Cerebellar nuclear complex (tissue), 1 donor: ENCODE measurements at places on chromosomes 7 and 10.

DNA sequence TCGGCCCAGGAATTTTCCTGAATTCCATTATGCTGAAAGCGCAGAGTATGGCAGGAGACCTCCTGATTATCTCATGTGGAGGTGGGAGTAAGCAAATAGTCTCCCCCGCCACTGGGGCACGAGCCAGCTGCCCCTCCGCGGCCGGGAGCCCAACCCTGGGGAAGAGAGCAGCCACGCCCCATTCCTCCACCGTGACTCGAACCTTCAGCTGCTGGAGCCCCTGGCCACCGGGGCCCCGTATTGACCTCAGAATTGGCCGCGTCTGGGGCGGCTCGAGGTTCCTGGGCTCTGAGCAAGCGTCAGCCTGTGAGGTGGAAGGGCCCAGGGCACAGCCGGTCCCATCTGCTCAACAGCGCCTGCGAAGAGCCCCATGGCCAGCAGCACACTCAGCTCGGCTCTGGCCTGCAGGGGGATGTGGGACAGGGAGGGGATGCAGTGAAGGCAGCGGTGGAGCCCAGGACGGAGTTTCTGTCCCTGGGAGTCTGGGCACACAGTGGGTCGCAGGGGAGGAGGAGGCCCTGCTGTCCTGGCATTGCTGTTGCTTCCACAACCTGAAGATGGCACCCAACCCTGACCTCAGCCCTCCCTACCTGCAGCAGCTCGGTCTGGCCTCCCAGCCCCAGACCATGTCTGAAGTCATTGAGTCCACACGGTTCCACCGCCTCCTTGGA lies 97.8 kb downstream of the CHST15 start:
- DNase-seq = no peak

DNA sequence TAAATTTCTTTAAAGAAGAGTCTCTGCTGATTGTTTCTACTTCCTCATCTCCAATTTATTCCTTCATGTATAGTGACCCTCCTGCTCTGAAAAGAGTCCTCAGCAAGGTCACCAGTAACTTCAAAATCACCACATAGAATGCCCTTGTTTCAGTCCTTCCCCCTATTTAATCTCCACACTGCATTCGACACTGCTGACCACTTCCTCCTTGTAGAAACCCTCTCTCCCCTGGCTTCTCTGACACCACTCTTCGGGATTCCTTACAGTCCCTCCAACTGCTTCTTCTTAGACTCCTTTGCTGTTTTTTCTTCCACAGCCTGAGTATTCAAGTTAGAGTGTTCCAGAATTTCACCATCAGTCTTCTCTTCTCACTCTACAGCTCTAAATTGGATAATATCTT lies 89.5 kb downstream of the VPS41 start:
- DNase-seq = no peak

DNA sequence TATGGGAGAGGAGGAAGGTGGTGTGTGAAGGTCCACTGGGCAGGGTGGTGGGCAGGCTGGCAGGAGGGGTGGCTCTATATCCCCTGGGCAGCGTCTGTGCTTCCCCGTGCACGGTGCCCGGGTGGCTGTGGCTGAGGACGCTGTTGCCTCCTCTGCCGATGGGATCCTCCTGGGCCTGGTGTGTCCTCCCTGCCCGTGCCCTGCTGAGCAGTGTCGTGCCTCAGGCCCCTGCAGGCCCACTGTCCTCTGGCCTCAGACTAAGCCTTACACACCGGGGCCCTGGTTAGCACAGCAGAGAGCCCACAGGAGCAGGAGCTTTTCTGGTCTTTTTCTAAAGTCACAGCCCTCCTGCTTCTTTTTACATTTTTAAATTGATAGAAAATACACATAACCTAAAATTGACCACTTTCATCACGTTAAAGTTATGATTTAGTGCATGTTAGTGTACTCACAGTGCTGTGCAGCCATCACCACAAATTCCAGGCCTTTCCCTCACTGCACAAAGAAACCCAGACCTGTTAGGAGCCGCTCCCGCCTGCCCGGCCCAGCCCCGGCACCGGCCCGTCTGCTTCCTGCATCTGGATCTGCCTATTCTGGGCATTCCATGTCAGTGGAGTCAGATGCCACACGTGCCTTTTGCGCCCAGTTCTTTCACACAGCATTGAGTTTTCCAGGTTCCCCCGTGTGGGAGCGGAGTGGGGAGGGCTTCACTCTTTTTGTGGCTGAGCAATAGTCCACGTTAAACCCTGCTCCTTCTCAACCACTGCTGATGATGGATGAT lies 19.4 kb downstream of the PFKFB3 start:
- DNase-seq = no peak

- no peak for DNase-seq
Measured at GRCh38 chr7:140463111-140463510, 16.2 kb downstream of the MKRN1 start.

- no peak for DNase-seq
Measured at GRCh38 chr7:69359003-69359700, 239.1 kb upstream of the AUTS2 start.

- DNase-seq = no peak
Measured at GRCh38 chr7:135257-135653, 57.1 kb upstream of the FAM20C start.

DNA sequence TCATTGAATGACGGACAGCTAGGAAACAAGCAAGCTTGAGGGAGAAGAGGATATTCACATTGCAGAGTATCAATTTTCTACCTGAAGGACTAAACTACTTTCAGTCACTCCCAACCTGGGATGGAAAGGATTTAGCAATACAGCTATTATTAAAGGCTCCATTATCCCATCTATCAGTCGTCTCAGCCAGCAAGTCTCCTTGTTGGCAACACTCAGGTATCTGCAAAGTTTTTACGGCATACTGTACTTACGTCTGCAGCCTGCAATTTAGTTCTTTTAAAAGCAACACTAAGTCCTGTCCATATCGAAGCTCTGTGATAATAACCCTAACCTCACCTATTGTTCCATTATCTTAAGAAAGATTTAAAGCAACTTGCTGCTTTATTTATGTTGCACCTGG lies 689.4 kb downstream of the PARD3 start:
- no peak for DNase-seq

DNA sequence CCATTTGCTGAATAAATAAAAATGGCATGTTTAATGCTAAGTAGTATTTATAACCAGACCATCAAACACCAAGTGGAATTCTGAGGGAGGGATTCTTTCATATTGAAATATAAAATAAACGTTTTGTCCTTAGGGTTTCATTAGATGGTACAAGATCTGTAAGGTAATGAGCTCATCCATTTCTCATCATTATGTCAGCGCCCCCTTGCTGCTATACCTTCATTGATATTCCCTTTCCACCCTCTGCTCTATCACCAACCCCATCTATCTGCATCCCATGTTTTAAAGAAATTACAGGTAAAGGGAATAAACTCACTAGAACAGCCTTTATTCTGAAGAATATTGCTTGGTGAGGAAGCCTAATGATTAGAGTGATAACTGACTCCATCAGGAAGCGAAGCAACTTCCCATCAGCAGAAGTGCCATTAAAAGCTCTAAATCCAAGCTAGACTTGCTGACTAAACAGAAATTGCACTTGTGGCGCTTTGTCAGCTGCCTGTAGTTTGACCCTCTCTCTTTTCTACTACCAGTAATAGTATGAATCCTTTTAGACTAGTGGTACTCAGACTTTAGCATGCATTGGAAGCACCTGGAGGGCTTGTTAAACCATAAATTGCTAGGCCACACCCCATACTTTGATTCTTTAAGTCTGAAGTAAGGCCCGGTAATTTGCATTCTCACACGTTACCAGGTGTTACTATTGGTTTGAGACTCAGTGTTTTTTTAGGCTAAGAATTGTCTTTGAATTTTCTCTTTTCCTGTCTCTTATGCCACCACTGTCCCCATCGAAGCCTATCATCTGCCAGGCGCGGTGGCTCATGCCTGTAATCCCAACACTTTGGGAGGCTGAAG lies 27.5 kb downstream of the ADD3 start:
- DNase-seq = no peak

GRCh38 chr7:55043691-55044370 lies 25.0 kb downstream of the EGFR start:
- DNase-seq = no peak

GRCh38 chr7:84251277-84251781 lies 56.7 kb upstream of the SEMA3A start:
- no peak for DNase-seq

GRCh38 chr10:35019041-35020024 lies 70.8 kb downstream of the CUL2 start:
- no peak for DNase-seq

DNA sequence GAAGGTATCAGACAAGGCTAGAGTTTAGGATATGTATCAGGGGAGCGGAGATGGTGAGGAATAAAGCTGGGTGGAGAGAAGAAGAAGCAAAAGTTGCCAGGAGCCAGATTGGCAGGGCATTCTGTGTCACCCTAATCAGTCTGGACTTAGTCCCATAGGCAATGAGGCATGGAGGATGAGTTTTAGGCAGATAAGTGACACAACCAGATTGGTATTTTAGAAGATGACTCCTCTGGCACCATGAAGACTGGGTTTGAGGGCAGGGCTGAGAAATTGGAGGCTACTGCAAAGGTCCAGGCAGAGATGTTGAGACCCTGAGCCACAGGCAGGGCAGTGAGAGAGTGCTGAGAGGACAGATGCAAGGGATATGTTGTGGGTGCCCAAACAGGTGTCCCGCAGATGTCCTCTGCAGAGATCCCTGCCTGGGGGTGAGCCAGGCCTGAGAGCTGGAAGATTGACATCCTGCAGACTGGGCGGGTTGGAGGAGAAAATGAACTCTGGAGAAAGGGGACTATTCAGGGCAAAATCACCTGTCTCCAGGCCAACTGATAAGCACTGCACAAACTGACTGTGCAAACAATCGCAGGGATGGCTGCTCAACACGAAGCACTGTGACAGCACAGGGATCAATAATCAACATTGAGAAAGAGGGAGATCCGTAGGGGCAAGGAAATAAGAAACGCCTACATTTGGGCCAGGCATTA lies 11.9 kb upstream of the HABP2 start:
- no peak for DNase-seq

- DNase-seq = no peak
Measured at GRCh38 chr10:121455377-121455776, 142.9 kb downstream of the FGFR2 start.

- no peak for DNase-seq
Measured at GRCh38 chr10:49164559-49165188, 23.5 kb downstream of the TMEM273 start.

DNA sequence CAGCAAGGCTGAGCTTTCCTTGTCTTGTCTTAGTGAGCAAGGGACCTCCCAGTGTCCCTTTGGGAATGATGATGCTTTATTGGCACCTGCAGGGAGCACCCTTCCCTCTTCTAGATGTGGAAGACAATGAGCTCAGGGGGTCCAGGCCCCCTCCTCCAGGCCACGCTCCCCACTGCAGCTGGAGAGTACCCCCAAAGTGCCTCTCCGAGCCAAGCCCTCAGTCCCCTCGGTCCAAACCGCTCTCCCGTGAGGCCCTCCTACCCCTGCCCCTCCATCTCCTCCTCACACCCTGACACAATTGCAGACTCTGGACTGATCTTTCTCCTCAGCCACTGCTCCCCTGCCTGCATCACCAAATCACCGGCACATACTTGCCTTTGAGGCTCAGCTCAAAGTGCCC lies 16.7 kb downstream of the RBP3 start:
- no peak for DNase-seq

DNA sequence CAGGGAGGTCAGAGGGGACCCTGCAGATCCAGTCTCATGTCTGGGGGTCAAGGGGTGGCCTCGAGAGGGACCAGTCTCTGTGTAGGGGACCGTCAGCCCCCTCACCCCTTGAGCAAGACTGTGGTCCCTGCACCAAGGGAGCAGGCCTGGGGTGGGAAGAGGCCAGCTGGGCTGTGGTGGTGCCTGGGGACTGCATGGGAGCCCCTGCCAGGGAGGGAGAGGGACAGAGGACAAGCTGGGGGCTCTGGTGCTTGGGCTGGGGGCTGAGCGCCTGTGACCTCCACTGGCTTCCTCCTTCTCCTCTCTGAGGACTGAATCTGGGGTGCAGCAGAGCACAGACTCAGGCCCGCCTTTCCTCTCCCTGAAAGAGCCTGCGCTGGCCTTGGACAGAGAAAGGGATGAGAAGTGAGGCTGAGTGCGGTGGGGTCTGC lies 771 bp upstream of the PILRB start:
- no peak for DNase-seq

DNA sequence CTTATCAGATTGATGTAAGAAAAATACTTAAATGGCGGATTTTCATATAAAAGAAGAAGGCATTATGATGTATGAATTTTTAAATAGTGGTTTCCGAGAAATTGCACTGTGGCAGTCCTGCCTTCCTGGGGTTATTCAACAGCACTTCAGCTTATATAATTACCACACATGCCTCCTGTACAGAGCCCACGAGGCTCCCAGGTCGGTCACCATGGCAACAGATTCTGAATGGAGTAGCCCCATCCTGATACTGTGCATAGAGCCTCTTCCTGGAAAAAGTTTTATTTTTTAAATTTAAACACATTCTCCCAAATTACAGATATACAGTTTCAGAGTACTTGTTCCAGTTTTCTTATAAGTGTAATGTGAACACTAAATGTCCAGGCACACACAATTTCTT lies 15.9 kb upstream of the ASB4 start:
- DNase-seq = no peak

- DNase-seq = no peak
Measured at GRCh38 chr10:97278491-97278989, 13.9 kb downstream of the ARHGAP19 start.

DNA sequence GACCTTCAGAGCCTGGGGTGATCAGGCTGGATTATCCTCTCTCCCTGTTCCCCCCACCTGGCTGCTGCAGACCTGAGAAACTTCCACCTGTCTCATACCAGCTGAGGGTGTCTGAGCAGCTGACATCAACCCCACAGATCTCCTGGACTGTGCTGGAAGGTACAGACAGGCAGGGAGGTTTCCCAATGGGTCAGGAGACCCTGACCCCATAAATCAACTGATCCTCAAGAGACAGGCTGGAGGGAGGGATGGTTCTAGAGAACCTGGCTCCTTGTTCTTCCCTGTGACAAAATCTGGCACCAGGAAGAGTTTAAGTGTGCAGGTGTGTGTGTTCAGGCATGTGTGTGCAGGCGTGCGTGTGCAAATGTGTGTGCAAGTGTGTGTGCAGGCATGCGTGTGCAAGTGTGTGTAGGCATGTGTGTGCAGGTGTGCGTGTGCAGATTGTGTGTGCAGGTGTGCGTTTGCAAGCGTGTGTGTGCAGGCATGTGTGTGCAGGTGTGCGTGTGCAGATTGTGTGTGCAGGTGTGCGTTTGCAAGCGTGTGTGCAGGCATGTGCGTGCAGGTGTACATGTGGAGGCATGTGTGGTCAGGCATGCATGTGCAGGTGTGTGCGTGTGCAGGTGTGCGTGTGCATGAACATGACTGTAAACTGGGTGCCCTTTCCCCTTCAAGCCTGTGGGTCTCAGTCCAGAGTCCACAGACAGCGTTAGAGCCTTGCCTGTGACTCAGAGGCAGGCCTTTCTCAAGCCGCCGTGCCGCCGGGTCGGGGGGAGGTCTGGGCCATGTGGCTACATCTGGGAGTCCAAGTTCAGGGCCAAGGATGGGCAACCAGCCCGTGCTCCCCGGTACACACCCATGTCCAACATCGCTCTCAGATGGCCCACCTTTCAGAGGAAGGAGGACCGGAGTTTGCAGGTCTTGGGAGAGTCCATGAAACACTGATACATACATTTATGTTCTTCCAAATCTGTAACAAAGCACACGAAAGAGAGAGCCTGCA lies 50.1 kb upstream of the ELN start:
- DNase-seq = no peak
